Thymus (tissue), 14 donors: ENCODE measurements at places on chromosomes 16 and 17. TPM values are rescaled to one million over a fixed set of nuclear protein-coding genes. Genes with fewer than 3 reads are reported as not detected.

The TP53TG3 gene
- total RNA-seq = not detected

The PRKCB gene
- 57.4 TPM for total RNA-seq

The DYNLL2 gene
- 11.7 TPM for total RNA-seq

The NEK8 gene
- 2.2 TPM for total RNA-seq

The HOXB4 gene
- 0.90 TPM for total RNA-seq

The SEPTIN12 gene
- total RNA-seq = not detected

The P2RX5 gene
- 122 TPM for total RNA-seq

The CDC42EP4 gene
- total RNA-seq = 20.8 TPM

The NOL11 gene
- total RNA-seq = 72.4 TPM

The ATF7IP2 gene
- 40.0 TPM for total RNA-seq

The ZDHHC1 gene
- total RNA-seq = 0.52 TPM

The ELMO3 gene
- 2.3 TPM for total RNA-seq

DNA sequence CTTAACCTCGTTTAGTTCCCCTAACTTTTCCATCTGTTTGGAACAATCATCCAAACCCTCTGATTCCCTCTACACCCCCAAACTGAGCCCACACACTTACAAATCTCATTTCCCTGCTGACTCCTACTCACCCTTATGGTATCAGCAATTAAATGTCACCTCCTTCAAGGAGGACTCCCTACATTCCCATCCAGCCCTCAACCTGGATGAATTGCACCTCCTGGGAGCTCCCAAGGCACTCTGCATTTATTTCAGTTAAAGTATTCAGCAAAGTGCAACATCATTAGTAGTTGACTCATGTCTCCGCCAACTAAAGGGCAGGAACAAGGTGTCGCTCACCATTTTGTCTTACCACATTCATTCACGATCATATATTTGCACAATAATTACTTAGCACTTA is 353.5 kb downstream of the TMEM114 start:
- no peak for DNase-seq

DNA sequence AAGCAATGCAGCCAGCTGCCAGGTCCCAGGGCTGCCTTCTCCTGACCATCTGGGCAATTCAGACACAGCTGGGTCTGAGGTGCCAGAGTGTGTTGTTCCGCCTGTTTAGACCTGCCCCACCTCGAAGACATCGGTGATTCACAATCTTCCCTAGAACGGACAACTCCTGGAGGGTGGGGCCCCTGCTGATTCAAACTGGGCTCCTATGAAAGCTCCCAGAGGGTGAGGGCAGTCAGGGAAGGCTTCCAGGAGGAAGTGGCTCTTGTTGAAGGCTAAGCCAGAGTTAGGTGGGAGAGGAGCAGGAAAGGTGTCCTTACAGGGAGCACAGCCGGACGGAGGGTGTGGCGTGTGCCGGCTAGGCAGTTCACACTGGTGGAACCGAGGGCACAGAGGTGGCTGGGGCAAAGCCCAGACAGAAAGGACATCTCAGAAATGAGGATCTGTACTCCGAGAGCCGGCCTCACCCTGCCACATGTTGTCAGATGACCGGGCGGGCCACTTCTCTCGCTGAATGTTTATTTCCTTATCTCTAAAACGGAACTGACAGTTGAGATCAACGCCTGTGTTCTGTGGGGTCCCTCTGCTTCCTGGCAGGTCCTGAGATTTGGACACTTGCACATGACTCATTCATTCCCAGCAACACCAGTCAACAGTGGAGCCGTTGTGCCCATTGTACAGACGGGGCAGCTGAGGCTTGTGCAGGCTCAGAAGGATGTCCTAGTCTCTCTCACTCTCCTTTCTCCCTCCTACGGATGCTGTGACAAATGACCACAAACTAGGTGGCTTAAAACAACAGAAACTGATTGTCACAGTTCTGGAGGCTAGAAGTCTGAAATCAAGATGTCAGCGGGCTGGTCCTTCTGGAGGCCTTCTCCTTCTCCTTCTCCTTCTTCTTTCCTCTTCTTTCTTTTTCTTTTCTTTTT is 26.9 kb upstream of the LITAF start:
- DNase-seq = no peak

- DNase-seq = no peak
These were observed 2.8 kb downstream of the PIP4K2B start for GRCh38 chr17:38796451-38797157.

DNA sequence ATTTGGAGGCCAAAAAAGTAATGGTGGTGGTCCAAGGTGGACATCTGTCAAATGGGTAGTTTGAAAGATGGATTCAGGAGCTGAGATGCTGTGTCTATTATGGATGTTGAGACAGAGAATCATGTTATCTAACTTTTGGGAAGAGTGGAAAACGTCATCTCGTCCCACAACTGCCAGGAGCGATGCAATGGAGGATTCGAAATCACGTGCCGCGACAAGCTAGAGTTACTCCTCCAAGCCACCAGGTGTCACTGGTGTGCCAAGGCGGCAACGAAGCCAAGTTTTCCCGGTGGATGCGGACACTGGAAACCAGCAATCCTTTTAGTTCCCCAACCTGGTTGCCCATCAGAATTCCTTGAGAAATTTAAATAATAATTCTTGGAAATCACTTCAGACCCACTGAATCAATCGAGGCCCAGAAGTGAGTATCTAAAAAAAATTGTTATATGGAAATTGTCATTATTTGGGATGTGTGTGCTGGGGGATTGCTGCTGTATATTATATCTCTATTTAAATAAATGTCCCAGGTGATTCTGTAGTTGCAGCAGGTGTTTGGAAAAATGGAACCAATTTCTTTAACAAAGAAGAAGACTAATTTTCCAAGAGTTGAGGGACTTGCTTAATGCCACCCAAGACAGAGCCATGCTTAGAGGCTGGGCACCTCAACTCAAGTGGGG is 206.1 kb downstream of the HAPSTR1 start:
- no peak for DNase-seq

DNA sequence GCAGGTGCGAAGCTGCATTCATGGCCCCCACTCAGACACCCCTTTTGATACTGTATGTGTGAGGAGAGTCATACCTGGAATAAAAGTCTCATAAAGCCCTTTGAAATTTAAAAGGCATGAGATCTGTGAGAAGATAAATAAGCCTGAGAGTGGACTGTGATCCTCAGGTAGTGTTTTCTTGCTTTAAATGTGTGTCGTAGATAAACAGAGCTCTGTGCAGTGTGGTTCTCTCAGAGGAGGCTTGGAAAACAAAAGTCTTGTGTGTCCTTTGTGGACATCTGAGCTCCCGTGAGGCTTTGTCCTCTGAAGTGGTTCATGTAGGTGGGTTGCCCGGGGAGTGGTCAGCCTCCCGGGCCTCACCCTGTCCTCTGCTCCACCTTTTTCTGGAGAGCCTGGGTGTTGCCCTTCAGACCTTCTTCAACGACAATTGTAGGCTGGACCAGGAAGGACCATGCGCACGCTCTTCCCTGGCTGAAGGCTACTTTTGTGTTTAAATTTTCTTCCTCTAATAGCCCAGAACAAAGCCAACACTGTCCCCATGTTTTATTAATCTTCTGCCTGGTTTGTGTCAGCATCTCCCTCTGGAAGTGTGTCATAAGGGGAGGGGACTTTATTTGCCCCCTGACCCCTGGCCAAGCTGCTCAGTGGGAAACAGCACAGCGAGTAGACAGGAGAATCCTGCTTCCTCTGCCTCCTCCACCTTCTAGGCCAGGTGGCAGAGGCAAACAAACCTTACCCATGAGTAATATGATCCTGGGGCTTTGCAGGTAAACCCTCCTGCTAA is 151.2 kb downstream of the MSI2 start:
- no peak for DNase-seq

DNA sequence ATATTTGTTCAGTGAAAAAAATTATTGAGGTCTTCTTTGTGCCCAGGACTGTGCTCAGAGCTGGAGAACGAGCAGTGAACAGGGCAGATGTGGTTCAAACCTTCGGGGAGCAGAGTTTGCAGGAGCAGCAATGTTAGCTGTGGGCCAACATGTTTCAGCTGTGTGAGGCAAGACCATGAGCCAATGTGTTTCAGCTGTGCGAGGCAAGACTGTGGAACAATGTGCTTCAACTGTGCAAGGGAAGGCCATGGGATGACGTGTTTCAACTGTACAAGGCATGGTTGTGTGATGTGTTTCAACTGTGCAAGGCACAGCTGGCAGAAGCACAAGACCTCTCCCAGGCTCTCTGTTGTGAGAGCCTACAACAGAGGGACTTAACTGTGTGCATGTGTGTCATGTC is 35.2 kb upstream of the SDK2 start:
- no peak for DNase-seq

- DNase-seq = no peak
These were observed 3.0 kb downstream of the LASP1 start for GRCh38 chr17:38872671-38873385.

DNA sequence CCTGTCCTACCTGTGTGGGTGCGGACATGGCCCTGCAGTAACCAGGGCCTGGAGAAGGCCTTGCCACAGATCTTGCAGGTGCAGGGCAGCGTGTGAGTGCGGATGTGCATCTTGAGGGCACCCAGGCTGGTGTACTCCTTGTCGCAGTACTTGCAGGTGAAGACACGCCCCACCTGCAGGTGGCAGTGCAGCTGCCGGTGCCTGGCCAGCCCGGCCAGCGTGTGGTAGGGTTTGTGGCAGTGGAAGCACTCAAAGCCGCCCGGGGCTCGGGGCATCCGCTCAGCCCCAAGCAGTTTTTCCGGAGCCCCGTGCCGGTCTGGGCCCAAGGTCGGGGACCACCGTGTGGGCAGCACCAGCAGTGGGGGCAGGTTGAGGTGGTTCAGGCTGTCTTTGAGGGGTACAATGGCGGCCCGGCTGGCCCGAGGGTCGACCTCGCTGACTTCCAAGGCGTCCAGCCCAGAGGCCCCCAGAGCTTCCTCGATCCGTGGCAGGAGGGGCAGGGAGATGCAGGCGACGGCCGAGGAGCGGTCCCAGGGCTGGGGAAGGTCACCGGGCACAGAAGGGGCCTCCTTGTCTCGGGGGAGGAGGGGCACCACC is 5.1 kb downstream of the SNAI3 start:
- no peak for DNase-seq

- no peak for DNase-seq
These were observed 32.5 kb downstream of the ABCC12 start for GRCh38 chr16:48123104-48123788.

GRCh38 chr17:77681861-77682260 is 276.6 kb upstream of the TNRC6C start:
- no peak for DNase-seq

GRCh38 chr17:8927395-8927794 is 38.1 kb downstream of the PIK3R5 start:
- DNase-seq = no peak

DNA sequence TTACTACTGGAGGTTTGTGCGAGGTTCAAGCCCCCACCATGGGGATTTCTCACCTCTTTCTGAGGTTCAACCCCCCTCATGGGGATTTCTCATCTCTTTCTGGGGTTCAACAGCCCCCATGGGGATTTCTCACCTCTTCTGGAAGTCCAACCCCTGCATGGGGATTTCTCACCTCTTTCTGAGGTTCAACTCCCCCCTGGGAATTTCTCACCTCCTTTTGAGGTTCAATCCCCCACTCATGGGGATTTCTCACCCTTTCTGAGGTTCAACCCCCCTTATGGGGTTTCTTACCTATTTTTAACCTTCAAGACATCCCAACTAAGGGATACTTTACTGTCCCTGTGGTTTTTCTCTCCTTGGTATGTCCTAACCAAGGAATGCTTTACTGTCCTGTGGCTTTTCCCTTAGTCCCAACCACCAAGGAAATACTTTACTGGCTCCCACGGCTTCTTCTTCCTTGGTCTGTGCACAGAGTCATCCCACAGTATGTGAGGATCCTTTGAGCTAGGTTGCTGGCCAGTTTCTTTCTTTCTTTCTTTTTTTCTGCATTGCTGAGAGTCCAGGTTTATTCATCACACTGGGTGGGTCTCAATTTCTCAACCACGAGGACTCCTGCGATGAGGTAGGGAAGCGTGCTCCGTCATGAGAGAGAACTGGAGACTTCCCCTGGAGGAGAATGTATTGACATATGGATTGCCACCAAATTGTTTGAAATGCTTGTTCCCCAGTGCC is 2140.2 kb downstream of the TP53TG3F start:
- no peak for DNase-seq

DNA sequence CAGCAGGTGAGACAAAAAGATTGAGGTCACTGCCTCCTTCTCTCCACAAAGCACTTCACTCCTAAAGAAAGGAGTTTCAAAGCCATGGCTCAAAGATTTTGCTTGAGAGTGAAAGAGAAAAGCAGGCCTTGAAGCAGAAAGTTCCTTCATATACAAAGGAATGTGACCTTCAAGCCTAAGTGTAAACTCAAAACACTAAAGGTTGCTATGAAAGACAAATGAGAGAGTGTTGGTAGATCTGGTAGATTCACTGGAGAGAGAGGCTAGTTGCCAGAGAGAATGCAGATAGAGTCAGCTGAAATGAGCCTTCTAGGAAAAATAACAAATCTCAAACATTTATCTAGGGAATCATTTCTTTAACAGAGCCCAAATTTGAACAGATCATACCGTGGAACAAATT is 305.2 kb downstream of the CDH8 start:
- DNase-seq = no peak

GRCh38 chr17:17108451-17109049 is 66.3 kb downstream of the MPRIP start:
- DNase-seq = no peak

DNA sequence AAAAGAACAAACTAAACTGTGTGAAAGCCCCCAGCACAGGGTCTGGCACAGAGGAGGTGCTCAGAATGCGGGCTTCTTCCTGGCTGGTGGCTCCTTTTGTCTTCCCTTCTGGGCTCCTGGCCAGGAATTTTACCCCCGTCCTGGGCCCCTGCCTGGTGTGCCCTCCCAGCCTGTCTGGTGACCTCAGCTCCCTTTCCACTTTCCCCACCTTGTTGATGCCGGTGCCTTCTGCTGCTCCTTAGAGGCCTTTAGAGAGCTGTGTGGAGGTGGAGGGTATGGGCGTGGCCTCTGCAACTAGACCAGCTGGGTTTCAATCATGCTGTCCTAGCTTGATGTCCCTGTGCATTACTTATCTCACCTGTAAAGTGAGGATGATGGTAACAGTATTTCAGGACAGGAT is 16.8 kb downstream of the PIRT start:
- no peak for DNase-seq

- peak; percentile 53 for DNase-seq
These were observed 36.0 kb upstream of the FBXO47 start for GRCh38 chr17:39002991-39003715.

DNA sequence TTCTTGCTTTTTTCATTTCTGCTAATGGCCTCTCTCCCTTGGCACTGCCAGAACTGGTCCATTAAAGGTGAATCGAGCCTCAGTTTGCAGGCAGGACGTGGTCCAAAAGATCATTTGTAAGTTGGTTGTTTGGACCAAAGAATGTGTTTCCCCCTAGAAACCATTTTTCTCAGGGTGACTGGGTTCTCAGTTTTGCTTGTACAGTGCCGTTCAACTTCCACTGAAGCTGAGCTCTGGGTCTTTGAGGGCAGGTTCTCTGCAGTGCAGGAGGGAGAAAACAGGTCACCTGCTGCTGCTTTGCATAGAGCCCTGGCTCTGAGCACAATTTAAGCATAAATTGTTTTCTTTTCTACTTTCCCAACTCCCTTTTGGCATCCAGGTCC is 9.0 kb upstream of the AMZ2 start:
- no peak for DNase-seq

GRCh38 chr16:35908152-35908551 is 2448.7 kb downstream of the TP53TG3F start:
- no peak for DNase-seq
